ENCODE measurements at places on chromosomes 6 and 20. TPM values are rescaled to one million over a fixed set of nuclear protein-coding genes. Genes with fewer than 3 reads are reported as not detected.

HIVEP1 gene
- 41.9 TPM for total RNA-seq

HSPA1L gene
- 1.5 TPM for total RNA-seq

PSMA7 gene
- 362 TPM for total RNA-seq

POLH gene
- 30.1 TPM for total RNA-seq

PPP1R3G gene
- 0.10 TPM for total RNA-seq

TTI1 gene
- total RNA-seq = 38.1 TPM

METTL24 gene
- 0.26 TPM for total RNA-seq

SLC22A3 gene
- not detected for total RNA-seq

- DNase-seq = peak; percentile 89
- peak within 1 kb of the TSS; percentile 91 for H3K4me3 ChIP-seq
- peak within 1 kb of the TSS; percentile 99 for H3K27ac ChIP-seq
- H3K36me3 ChIP-seq = peaks cover 51% of the 10 kb centered on the region
- peaks cover 65% of the 10 kb centered on the region for H3K4me1 ChIP-seq
Observed at GRCh38 chr6:159044899-159045727, at the start of gene TAGAP. TAGAP (minus strand) TSS chr6:159044991; CDS start chr6:159044146, 845 bp downstream.

DNA sequence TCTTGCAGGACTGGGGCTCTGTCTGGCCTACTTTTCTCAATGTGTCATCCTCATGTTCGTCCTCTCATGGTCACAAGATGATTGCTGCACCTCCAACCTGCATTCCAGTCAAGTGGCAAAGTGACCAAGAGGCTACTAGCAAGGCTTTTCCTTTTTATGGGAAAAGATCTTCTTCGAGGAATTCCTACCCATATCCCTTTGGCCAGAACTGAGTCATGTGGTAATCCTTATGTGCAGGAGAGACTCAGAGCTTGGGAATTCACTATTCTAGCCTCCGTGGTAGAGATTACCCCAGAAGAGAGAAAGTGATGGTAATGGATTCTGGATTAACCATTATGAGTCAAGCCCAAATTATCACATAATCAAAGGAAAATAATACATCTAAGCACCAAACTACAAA is 162.7 kb downstream of the KCNQ5 start:
- H3K4me3 ChIP-seq = no peak overlapping the region
- H3K27ac ChIP-seq = no peak overlapping the region
- peaks cover 6% of the 10 kb centered on the region for H3K4me1 ChIP-seq
- no peak for DNase-seq
- H3K36me3 ChIP-seq = peaks cover 6% of the 10 kb centered on the region

- peaks cover 8% of the 10 kb centered on the region for H3K27me3 ChIP-seq
- no peaks in the 10 kb centered on the region for H3K36me3 ChIP-seq
- no peak for DNase-seq
- no peak overlapping the region for H3K27ac ChIP-seq
Observed at GRCh38 chr6:701215-701614, 8.3 kb upstream of the EXOC2 start.

DNA sequence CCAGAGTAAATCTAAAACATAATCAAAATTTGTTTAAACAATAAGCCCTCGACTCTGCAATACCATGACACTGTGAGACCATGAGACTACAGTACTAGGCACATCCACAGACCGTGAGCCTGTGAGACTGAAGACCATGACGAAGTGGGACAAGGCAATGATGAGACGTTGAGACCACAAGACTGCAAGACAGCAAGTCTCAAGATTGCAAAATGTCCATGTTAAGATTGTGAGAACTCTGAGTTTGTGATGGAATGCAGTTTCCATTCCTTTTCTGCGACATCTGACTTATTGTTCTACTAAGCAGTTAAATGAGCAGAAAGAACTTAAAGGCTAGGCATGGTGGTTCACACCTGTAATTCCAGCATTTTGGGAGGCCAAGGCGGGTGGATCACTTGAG is 102.1 kb upstream of the PHACTR1 start:
- no peak for DNase-seq
- H3K4me1 ChIP-seq = no peaks in the 10 kb centered on the region
- H3K27ac ChIP-seq = no peak overlapping the region
- H3K36me3 ChIP-seq = no peaks in the 10 kb centered on the region
- H3K27me3 ChIP-seq = peaks cover 22% of the 10 kb centered on the region

DNA sequence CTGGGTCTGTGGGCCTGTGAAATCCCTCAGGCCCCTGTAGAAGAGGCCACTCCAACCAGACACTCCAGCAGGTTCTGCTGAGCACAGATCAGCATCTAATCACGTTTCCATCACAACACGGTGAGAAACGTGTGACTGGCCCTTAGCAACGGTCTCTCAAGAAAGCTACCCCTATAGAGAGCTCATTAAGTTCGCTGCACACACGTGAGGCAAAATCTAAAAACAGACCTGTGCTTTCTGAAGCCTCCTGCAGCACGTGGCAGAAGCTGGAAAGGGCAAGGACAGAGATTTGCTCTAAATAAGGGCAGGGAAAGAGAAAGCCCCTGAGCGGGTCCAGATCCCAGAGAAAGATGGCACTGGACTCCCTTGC is 56.5 kb downstream of the GPR6 start:
- H3K36me3 ChIP-seq = no peaks in the 10 kb centered on the region
- no peak for DNase-seq
- H3K27ac ChIP-seq = no peak overlapping the region
- H3K4me1 ChIP-seq = peaks cover 12% of the 10 kb centered on the region
- no peak overlapping the region for H3K4me3 ChIP-seq

DNA sequence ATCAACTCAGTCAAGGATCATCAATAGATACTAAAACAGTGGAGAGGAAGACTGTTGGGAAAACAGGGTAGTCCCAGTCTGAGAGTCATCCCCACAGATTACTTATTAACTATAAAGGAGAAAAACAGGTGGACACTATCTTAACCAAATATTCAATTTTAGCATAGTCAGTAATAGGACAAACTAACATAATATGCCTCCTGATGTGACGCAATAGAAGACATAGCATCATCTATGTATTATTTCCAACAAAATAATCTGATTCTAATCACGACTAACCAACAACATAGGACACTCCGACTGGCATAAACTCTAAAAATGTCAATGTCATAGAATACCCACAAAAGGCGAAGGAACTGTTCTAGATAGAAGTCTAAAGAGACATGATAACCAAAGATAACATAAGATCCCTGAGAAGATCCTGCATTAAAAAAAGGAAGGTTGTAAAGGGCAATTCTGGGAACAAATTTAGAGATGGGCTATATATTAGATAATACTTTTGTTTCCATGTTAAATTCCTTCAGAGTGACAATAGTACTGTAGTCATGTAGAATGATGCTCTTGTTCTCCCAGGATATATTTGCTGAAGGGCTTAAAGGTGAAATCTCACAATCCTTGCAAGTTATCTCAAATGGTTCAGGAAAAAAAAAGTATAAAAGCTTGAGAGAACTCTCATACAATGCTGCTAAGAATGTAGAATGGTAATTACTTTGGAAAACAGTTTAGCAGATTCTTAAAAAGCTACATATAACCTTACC is 28.9 kb downstream of the ILRUN start:
- H3K27me3 ChIP-seq = no peaks in the 10 kb centered on the region
- no peak overlapping the region for H3K4me3 ChIP-seq
- H3K27ac ChIP-seq = no peak overlapping the region
- peaks cover 17% of the 10 kb centered on the region for H3K36me3 ChIP-seq
- peaks cover 40% of the 10 kb centered on the region for H3K4me1 ChIP-seq

DNA sequence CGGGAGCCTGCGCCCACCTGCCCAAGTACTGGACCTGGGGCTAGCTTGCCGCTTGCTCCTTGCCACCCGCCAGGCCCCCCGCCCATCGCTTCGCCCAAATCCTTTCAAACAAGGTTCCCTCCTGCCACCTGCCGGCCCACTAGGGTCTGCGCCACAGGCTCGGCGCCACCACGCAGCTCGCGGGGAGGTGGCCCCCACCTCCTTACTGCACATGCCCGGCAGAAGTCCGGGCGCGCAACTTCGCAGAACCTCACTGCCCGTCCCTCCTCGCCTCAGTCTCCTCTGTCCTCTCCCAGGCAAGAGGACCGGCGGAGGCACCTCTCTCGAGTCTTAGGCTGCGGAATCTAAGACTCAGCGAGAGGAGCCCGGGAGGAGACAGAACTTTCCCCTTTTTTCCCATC is 11.2 kb downstream of the GNAS-AS1 start:
- DNase-seq = peak; percentile 54
- H3K4me3 ChIP-seq = peak overlapping the region; percentile 43
- H3K27ac ChIP-seq = no peak overlapping the region

DNA sequence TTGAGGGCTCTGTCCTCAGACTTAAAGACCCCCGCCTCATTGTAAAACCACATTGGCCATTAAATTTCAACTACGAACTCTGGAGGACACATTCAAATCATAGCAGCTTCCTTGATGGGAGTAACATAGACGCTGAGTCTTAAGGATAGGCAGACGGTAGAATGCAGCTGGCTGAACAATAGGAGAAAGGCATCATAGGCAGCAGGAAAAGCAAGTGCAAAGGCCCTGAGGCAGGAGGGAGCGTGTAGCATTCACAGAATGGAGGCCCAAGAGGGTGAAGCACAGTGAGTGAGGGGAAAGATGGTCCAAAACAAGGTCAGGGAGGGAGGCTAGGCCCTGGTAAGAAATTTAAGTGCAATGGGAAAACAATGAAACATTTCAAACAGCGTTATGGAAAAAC is 8.6 kb upstream of the PFDN4 start:
- H3K4me3 ChIP-seq = no peak overlapping the region
- H3K27ac ChIP-seq = no peak overlapping the region
- no peaks in the 10 kb centered on the region for H3K27me3 ChIP-seq

- no peaks in the 10 kb centered on the region for H3K4me1 ChIP-seq
- peaks cover 11% of the 10 kb centered on the region for H3K27me3 ChIP-seq
- H3K27ac ChIP-seq = no peak overlapping the region
Observed at GRCh38 chr6:152552616-152553209, 84.4 kb downstream of the SYNE1 start.

DNA sequence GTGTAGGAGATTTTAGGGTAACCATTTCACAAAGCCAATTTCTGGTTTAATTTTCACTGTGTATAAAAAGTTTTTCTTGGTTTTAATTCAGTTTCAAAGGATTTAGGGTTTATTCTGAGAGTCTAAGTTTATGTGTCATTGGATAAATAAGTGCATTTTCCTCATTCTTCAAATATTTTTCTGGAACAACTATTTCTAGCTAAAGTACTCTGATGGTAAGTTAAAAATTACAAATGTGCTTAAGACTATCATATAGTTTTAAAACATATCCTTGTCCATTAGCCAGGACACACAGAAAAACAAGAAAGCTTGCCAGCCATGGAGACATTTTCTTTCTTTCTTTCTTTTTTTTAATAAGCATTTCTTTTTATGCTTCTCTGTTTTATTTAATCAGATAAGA is 333.0 kb downstream of the RFPL4B start:
- H3K4me1 ChIP-seq = no peaks in the 10 kb centered on the region
- no peaks in the 10 kb centered on the region for H3K36me3 ChIP-seq
- no peak overlapping the region for H3K4me3 ChIP-seq
- H3K27me3 ChIP-seq = no peaks in the 10 kb centered on the region
- H3K27ac ChIP-seq = no peak overlapping the region
- no peak for DNase-seq

DNA sequence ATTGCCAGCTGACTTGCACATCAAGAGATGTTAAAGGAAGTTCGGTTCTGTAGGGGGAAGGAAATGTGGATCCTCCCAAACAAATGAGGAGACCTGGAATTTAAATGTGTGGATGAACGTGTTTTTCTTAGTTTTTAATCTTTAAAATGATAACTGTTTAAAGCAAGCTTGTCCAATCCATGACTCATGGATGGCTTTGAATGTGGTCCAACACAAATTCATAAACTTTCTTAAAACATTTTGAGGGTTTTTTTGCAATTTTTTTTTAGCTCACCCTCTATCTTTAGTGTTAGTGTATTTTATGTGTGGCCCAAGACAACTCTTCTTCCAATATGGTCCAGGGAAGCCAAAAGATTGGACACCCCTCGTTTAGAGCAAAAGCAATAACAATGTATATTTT is 12.6 kb downstream of the TUBB2B start:
- no peak overlapping the region for H3K27ac ChIP-seq
- no peak overlapping the region for H3K4me3 ChIP-seq
- peaks cover 49% of the 10 kb centered on the region for H3K27me3 ChIP-seq
- H3K36me3 ChIP-seq = no peaks in the 10 kb centered on the region
- peaks cover 10% of the 10 kb centered on the region for H3K4me1 ChIP-seq
- DNase-seq = no peak

- H3K4me3 ChIP-seq = peak overlapping the region; percentile 79
- peaks cover 42% of the 10 kb centered on the region for H3K4me1 ChIP-seq
- H3K27ac ChIP-seq = peak overlapping the region; percentile 82
- DNase-seq = peak; percentile 59
Observed at GRCh38 chr6:117547688-117548621, 54.4 kb downstream of the GOPC start.

- H3K27ac ChIP-seq = no peak overlapping the region
- no peaks in the 10 kb centered on the region for H3K4me1 ChIP-seq
- DNase-seq = no peak
- no peak overlapping the region for H3K4me3 ChIP-seq
- no peaks in the 10 kb centered on the region for H3K36me3 ChIP-seq
Observed at GRCh38 chr20:43237651-43238168, 48.0 kb upstream of the PTPRT start.

GRCh38 chr20:52760791-52761190 is 211.4 kb upstream of the TSHZ2 start:
- no peaks in the 10 kb centered on the region for H3K4me1 ChIP-seq
- H3K4me3 ChIP-seq = no peak overlapping the region
- H3K27me3 ChIP-seq = no peaks in the 10 kb centered on the region
- no peak for DNase-seq

All from activated naive CD8-positive, alpha-beta T cell treated with anti-CD3 and anti-CD28 coated beads for 36 hours (primary cell).